Upper lobe of right lung (tissue), 1 donor: ENCODE measurements at places on chromosomes 2 and 18. TPM values are rescaled to one million over a fixed set of nuclear protein-coding genes. Genes with fewer than 3 reads are reported as not detected.

RALB gene
- 65.9 TPM for total RNA-seq

DNA sequence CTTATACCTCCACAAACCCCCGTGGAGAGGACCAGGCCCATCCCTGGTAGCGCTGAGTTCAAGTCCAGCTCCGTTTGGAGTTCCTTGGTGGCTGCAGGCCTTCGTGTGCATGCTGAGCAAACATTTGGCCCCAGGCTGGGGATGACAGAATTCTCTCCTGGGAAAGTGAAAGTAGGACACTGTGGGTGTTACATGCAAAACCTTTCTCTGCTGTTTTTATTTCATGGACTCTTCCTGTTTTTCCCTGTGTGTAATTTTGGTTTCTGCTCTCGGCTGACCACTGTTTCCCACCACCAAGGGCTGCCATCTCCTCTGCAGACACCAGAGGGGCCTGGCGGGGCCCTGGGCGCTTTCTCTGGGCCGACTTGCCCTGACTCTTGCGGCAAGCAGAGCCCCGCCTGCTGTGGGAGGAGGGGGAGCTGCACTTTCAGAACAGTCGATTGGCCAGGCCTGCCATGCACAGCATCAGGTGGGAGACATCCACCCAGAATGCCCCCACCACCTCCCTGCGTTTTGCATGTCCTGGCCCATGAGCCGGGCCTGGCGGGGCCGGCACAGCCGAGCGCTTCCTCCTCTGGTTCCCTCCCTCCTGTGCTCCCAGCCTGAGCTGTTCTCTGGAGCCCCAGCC is 102.4 kb downstream of the CABLES1 start:
- DNase-seq, result peak; percentile 81
- H3K27ac ChIP-seq, result peak overlapping the region; percentile 76
- H3K4me1 ChIP-seq, result peaks cover 25% of the 10 kb centered on the region
- peak overlapping the region; percentile 31 for H3K4me3 ChIP-seq
- peaks cover 10% of the 10 kb centered on the region for H3K36me3 ChIP-seq

RGPD3 gene
- 0.12 TPM for total RNA-seq

GRCh38 chr2:30985493-30986230 is 152.6 kb downstream of the GALNT14 start:
- no peak for DNase-seq
- H3K27ac ChIP-seq, result no peak overlapping the region
- no peak overlapping the region for H3K4me3 ChIP-seq
